ENCODE measurements at places on chromosomes 2 and 18.

GRCh38 chr2:22826703-22827102 is 558.3 kb upstream of the KLHL29 start:
- no peak for DNase-seq

DNA sequence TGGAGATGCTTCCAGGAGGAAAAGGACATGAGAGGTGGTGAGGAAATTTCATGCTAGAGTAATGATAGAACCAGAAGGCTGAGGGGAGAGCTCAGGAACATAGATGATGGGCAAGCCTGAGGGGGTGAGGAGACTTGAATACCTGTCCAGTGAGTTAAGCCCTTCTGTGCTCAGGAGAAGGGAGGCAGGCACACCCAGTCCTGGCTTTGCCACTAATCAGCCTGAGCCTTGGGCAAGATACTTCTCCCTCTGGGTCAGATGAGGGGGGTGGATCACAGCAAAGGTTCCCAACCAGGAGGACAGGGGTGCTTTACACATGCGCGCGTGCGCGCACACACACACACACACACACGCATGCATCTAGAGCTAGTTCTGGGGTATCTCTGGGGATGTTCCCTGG is 151.6 kb upstream of the MSH6 start:
- DNase-seq: no peak

GRCh38 chr2:25159949-25160348 is 8.4 kb downstream of the POMC start:
- peak; percentile 12 for DNase-seq

DNA sequence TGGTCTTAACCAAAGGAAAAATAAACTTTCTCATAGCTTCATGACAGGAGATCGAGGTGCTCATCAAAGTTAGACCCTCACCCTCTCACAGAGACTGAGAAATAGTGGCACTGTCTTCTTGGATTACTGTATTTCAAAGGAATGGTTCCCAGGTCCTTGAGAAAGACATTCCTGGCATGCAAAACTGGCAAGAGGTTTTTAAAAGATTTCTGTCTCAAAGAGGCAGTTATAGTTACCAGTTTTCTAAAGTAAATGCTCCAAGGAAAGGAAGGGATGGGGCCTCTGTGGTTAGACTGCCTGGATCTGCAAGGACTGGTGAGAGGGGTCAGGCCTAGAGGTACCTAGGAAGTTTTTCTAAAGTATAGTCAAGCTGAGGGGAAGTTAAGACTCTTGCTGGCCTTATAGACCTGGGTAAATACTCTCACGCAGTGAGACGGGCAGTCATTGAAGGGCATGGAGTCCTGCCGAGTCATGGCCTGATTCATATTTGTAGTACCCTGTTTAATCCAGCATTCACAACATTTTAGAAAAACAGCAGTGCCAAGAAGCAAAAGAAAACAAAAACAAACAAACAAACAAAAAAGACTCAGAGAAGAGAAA is 226.1 kb downstream of the DOK6 start:
- DNase-seq: peak; percentile 10

DNA sequence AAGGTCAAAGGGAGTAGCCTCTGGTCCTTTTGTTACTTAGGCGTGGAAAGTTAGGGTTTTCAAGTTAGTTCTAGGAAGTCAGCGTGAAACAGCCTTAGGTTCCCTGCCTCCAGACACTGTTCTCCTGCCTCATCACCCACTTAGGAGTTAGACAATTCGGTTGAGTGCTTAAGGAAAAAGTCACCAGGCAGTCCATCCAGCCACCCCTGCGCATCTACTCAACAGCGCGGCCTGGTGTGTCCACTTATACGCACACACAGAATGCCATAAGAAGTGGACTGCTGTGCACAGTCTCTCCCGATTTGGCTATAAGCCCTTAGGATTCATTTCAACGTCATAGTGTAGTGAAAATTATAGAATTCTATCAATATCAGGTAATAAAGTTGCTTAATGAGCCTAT is 470.8 kb upstream of the TNP1 start:
- DNase-seq: no peak

- peak; percentile 38 for DNase-seq
Measured at GRCh38 chr2:170155723-170156253, 22.2 kb upstream of the MYO3B start.

GRCh38 chr2:173589604-173590275 is 235.1 kb downstream of the CDCA7 start:
- no peak for DNase-seq

GRCh38 chr2:232310696-232311095 is 67.9 kb upstream of the ALPP start:
- no peak for DNase-seq

DNA sequence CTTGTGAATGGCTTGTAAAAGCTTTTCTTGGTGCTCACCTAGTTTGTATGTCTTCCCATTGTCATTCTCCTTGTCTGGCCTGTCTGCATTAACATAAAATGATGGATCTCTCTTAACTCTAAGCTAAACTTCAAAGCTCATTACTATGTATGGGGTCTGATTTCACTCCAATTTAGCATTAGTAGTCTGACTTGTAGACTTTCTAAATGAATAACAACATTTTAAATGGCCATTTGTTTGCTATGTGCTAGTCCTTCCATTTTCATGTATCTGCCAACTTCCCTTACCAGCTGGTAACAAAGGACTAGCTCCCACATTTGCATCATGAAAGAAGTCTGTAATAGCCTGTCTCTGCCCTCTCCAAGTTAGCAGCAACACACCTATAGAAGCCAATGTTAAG is 324.2 kb upstream of the RGPD4 start:
- DNase-seq: no peak

- DNase-seq: no peak
Measured at GRCh38 chr2:205835923-205836322, 153.6 kb downstream of the NRP2 start.

DNA sequence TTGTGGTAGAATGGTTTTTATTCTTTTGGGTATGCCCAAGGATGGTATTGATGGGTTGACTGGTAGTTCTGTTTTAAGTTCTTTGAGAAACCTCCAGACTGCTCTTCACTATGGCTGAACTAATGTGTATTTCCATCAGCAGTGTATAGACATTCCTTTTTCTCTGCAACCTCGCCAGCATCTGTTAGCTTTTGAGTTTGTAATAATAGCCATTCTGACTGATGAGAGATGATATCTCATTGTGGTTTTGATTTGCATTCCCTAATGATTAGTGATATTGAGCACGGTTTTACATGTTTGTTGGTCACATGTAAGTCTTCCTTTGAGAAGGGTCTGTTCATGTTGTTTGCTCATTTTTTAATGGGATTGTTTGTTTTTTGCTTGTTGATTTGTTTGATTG is 1348.7 kb upstream of the NXPH2 start:
- DNase-seq: no peak

- DNase-seq: no peak
Measured at GRCh38 chr2:104914509-104914908, 60.6 kb downstream of the POU3F3 start.

DNA sequence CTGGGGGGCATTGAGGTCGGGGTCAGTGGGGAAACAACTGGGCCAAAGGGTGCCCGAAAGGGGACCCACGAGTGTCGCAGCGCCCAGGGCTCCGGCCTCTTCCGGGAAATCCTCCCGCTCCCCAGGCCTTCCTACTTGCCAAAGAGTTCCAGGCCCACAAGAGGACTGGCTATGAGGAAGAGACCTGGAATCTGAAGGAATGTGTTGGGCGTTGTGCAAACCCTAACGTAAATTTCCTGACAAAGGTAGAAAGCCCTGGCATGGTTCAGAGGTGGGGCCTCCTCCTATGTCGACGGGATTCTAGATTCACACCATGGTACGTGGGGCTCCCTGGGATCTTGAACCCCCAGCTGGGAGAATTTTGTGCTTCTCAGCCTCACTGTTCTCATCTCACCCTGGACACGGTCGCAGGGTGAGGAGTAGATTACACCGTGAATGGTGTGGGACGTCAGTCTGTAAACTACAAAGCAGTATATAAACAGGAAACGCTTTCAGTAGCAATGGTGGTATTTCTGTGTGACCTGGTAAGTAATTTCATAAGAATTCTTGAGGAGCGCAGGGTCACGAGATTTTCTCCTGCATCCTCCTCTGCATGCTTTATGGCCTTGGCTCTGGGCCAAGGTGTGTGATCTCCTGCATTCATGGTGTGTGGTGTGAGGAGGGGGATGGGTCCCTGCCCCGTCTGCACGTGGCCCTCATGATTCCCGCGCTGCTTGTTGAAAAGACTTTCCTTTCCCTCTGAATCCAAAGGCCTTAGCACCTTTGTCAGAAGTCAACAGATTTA is 868 bp downstream of the HSBP1L1 start:
- peak; percentile 57 for DNase-seq

- DNase-seq: peak; percentile 95
Measured at GRCh38 chr18:8730080-8730827, 24.9 kb downstream of the MTCL1 start.

GRCh38 chr18:79598633-79599175 is 80.9 kb upstream of the CTDP1 start:
- no peak for DNase-seq

DNA sequence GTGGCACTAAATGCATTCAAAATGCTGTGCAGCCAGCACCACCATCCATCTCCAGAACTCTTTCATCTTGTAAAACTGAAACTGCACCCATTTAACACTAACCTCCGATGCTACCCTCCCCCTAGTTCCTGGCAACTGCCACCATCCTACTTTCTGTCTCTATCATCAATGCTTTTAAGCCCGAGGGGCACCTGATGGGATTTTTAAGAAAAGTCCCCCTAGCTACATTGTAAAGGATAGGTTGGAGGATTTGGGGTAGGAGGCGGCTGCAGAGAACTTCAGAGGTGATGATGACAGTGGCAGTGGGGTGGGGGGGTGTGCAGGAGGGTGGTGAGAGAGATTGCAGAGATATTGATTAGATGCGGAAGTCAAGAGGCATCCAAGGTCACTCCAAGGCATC is 10.8 kb upstream of the YWHAQ start:
- DNase-seq: no peak

DNA sequence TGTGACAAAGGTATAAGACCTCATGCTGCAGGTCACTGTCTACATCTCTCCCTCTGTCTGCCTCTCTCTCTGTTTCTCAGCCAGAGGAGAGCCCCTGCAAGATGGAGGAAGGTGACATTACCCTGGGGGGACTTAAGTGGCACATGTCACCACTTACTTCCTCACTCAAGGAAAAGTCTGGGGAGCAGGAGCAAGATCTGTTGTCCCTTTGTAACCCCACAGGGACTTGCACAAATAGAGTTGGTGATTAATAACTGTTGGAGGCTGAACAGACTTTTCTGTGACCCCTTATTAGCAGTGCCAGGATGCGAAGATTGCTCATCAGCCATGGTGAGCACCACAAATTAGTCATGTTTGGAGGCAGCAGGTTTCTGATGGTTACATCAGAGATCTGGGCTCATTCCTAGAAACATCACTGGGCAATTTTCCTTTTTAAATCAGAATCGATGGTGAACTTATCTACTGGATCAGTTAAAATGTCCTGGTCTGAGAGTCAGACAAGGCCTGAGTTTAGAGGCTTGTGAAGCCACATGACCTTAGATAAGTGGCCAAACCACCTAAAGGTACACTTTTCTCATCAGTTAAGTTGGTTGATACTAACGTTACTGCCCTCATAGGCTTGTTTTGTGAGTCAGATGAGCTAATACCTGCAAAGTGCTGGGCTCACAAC is 81.2 kb upstream of the LTBP1 start:
- peak; percentile 98 for DNase-seq

GRCh38 chr2:218996937-218997336 is 3.7 kb upstream of the CRYBA2 start:
- DNase-seq: no peak

DNA sequence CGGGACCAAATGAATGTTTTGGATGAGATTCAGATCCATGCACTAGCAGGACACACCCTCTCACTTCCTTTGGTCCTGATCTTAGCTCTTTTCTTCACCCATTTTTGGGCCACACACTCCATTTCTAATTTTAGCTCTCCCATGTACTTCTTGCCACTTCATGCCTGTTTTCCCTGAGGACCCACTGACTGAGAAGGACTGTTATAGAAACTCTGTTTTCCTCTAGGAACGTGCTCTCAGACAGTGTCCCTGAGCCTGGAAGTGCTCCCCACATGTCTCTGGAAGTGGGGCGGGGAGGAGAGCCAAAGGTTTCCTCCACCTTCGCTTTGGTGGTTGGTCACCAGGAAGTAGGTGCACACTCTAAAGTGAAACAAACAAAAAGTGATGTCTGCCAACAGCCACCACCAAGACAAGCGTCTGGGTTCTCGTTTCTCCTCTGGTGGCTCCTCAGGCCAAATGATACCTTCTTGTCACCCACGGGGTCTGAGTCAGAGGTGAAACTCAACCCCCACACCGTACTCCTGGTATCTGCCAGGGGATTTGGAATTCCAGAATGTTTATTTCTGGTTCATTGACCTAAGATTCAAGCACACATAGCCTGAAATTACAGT is 74.7 kb downstream of the MERTK start:
- peak; percentile 76 for DNase-seq

- DNase-seq: no peak
Measured at GRCh38 chr2:53208815-53209214, 558.8 kb upstream of the CHAC2 start.

- peak; percentile 72 for DNase-seq
Measured at GRCh38 chr2:238820916-238821315, 27.0 kb upstream of the TWIST2 start.

- DNase-seq: no peak
Measured at GRCh38 chr2:203603456-203604389, 68.6 kb upstream of the RAPH1 start.

- peak; percentile 54 for DNase-seq
Measured at GRCh38 chr2:37676274-37676673, 4.8 kb upstream of the CDC42EP3 start.

DNA sequence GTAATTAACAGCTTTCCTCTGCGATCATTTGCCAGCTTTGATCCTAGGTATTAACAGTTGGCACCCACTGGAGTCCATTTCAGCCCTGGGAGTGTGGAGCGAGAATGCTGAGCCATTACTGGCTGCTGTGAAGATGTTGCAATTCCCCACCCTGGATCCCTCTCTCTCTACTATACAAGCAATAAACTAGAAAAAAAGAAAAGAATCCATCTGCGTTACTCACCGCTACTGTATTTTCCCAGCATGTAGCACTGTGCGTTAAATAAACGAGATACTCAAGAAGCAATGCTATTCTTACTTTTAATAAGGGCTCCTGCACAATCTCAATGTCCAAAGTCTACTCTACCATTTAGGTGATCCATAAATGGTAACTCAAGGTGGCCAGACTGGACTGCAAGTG is 8.5 kb downstream of the RTTN start:
- DNase-seq: peak; percentile 3

DNA sequence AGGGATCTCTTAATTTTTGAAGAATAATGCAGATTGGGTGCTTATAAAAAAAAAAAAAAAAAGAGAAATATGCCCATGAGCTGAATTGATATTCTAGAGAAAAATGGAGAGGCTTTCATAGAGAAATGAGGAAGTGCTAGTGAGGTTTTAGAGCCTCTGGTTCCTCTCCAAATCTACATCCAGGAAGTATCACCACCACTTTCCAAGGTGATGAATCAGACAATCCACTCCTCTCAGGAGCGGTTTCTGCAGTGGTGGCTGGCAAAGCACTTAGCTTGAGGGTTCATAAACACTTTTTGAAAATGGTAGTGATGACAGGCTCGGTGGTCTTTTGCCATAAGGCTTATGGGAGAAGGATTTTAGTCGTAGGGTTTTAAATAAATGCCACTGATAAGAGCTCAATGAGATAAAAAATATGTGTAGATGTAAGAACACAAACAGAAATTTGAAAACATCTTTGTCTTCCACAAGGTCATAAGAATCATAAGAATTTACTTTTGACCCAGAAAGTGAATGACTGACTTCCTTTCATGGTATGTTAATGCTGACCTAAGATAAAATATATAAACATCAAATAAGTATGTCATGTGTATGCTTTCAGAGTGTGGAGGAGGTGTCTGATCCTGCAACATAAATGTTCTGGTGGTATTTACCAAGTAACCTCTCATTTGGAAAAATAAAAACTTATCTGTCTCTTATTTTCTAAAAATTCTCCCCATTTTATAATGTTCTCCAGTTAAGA is 42.1 kb upstream of the DSG1 start:
- no peak for DNase-seq
